ENCODE measurements at places on chromosomes 2 and 18.

GRCh38 chr2:130827502-130828251, 9.0 kb upstream of the ARHGEF4 start:
- no peak for DNase-seq

- DNase-seq, result no peak
Measured at GRCh38 chr18:50075772-50076171, 119.2 kb downstream of the MYO5B start.

- no peak for DNase-seq
Measured at GRCh38 chr2:105072039-105072438, 34.2 kb downstream of the MRPS9 start.

- DNase-seq, result no peak
Measured at GRCh38 chr2:179765666-179766065, 95.7 kb downstream of the ZNF385B start.

GRCh38 chr2:121746071-121746578, 9.3 kb upstream of the TSN start:
- no peak for DNase-seq

Data from eye (tissue), 1 donor.